Activated CD4-positive, alpha-beta T cell treated with anti-CD3 and anti-CD28 coated beads, Interleukin-2, amount 10 ng/mL, durations not matched to agents 7 days and 5 days (primary cell): ENCODE measurements at places on chromosomes 7 and 10. TPM values are rescaled to one million over a fixed set of nuclear protein-coding genes. Genes with fewer than 3 reads are reported as not detected.

WAPL gene
- total RNA-seq: 50.3 TPM

DNA sequence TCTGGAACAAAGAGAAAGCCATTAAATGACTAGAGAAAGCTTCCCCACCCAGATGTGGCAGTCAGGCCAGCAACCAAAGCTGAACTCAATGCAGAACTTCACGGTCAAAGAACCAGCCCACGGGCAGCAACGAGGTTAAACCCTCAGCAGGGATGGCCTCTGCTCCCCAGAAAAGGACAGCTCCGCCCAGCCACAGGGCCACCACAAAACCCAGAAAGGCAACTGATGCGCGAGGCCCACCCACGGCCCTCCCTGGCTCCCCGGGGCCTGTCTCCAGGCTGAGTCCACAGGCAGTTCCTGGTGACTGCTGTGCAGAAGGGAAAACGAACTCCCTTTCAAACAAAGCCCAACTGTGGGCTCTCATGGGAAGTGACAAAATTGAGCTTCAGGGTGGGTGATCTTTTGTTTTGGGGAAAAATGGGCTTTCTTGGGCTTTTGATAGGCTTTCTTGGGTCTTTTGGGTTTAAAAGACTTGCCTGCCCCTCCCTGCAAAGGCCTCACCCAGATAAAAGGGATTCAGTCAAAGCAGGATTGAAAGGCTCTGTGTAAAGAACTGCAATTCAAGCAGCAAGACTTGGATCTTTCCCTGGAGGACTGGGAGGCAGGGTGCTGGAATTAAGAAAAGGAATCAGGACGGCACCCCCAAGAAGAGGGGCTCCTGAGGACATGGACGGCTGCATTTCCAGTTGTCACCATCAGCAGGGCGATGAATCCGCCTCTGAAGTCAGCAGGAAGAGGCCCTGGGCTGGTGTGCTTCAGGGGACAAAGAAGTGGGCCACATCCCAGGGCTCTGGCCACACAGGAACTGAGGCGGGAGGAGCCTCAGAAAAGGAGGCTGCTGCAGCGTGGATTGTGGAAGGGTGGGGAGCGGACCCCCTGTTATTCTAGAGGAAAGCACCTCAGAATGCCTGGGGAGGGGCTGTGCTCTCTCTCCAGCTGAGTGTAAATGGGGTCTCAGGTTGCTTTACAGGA is 209.9 kb downstream of the USP6NL start:
- no peak for DNase-seq

DENND11 gene
- 28.9 TPM for total RNA-seq

UNCX gene
- not detected for total RNA-seq

SLF2 gene
- total RNA-seq: 41.3 TPM

DNA sequence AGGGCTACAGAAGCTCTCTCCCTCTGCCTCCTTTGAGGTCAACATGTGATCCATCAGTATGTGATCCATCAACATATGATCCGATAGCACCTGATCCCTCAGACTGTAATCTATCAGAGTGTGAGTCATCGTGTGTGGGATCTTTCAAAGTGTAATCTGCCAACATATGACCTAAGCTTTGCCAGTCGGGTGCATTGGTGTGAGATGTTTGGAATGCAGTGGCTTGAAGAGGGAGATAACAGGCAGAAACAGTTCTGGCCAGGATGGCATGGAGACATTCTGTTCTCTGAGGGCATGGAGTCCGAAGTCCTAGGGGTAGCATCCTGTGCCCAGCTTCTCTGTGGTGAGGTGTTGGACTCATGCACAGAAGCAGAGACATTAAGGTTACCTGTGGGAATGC is 217.7 kb upstream of the ETV1 start:
- DNase-seq: no peak

PRLHR gene
- total RNA-seq: not detected

ADARB2 gene
- total RNA-seq: 0.30 TPM

DNA sequence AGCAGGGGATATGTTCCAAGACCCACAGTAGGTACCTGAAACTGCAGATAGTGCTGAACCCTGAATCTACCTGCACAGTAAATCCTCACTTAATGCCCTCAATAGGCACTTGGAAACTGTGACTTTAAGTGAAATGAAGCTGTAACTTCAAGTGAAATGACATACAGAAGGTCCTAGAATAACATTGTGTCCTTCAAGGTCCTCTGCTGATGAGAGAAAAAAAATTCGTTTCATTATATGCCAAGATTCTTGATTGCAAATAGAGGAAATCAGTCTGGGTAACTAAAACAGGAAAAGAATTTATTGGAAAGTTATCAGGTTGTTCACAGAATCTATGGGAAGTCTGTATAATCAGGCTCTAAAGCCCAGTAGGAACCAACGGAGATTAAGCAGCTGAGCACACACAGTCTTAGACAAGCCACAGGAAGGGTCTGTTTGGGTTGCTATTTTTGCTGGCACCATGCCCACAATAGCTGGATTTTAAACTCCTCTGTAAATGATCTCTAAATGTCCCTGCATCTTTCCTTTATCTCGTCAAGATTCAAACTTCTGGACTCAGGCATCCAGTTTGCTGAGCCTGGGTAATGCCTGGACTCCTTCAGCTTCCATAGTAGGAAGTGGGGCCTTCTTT is 57.5 kb downstream of the EXOC4 start:
- no peak for DNase-seq

- no peak for DNase-seq
These were observed 411.9 kb upstream of the SHH start for GRCh38 chr7:156223935-156224832.

DNA sequence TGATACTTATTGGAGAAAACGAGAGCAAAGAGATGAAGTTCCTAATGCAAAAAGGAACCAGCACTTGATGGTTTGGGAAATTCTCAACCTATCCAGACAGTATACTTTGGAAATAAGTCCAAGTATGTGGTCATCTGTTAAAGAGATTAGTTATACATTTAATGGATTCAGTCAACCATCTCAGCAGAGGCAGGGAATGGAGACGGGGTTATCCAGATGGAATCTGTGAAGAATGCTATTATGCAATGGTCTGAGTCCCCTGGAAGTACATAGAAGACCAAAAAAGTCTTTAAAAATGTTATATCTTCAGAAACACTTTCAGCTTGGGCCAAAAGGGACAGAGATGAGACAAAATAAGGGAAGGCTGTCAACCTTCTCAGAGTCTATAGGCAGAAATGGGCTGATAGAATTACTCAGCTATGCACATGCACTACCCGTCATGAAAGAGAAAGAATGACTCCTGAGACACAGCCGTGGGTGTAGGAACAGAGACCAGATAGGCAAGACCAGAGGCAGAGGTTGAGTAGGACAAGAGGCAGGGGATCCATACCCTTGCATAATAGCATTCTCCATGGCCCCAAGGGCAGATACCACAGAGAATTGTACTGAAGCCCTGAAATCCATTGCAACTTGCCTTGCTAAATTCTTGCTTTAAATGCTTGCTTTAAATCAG is 738.8 kb upstream of the POT1 start:
- no peak for DNase-seq

DNA sequence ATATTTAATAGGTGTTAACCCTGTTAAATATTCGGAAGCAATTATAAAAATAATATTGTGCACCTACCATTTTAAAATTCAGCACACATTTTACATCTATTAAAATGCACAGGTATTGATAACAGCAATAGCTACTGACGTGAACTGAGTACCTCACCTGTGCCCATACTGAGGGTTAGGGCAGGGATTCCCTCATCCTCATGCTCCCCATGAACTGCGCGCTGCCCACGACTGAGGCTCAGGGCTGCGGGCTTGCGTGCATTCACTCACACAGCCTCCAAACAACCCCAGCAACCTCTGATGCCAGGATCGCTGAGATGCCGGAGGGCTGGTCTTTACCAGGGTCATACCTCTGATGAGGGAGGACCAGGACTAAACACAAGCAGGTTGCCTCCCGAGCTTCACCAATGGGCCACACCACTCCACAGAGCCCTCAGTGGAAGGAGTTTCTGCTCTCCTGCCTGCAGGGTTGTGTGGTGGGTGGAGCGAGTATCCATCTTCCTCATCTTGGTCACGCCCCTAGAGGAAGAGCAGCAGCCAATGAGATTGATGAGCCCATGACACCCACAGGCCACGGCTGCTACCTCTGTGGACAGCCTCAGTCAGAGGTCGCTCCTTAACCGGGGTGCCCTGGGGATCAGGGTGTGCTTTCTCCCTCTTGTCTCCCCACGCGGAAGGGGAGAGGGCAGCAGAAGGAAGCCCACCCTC is 478.3 kb downstream of the TNS3 start:
- DNase-seq: no peak
